ENCODE measurements at places on chromosomes 3 and 15.

GRCh38 chr3:176948151-176948550 is 249.1 kb downstream of the TBL1XR1 start:
- DNase-seq: no peak

DNA sequence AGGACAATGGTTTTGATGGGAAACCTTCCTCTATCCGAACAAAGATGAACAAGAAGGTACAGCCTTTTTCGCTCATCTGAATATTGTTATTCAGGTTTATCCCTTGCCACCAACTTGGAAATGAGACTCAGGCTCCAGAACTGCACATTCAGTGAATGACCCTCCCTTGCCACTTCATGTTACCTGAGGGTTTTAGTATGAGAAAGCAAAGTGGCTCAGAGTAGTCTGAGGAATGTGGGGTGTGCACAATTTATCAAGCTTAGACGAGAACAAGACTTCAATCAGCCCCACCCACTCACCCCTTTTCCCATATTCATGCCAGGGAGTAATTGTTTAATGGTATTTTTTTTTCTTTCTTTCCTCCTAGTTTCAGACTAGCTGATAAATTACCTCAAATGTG is 265.3 kb upstream of the POU1F1 start:
- no peak for DNase-seq

DNA sequence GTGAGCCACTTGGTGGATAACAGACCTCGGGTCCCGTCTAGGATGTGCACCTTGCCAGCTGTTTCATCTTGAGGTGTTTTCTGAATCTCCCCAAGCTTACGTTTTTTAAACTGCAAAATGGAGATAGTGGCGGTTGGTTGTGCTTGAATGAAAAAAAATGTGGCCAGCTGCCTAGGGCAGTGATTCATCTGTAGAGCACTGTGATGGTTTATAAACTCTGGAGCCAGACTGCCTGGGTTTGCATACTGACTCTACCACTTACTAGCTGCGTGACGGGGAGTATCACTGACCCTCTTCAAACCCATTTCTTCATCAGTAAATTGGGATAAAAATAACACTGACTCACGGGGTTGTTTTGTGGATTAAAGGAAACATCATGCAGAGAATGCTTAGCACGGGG is 159.1 kb downstream of the CHL1 start:
- DNase-seq: no peak

DNA sequence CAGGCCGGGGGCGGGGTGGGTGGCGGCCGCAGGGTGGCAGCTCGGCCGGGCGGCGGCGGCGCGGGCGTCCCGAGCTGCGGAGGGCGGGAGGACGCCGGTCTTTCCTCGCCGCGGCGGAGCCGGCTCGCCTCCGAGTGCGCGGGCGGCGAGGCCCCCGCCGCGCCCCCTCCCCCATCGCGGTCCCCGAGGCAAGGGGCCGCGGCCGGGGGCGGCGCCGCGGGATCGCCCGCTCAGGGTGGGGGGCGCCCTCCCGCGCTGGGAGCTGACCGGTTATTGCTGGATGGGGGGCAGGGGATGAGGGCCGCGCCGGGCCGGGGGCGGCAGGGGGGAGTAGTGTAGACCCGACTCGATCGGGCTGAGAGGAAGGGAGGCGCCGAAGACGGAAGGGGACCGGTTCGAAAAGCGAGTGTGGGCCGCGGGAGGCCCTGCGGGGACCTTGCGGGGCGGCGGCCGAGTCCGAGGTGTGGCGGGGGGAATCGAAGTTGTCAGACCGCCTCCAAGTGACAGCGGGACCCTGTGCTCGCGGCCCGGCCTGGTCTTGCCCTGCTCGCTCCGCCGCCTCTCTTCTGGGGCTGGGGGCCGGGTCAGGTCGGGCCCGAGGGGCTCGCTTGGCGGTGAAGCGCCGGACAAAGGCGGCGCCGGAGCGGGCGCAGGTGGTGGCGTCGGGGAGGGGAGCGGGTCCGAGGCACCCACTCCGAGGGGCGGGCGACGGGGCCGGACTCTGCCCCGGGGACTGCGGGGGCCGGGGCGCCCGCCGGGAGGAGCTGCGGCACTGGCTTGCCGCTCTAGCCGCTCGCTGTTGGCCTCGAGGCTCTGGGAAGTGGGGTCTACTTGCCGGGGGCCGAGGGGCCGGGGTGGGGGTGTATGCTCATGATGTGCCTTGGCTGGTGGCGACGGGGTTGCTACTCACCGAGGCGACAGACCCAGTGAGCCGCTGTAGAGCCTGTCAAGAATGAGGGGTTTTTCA is 1.1 kb downstream of the BAHD1 start:
- no peak for DNase-seq

- DNase-seq: no peak
Observed at GRCh38 chr3:54649551-54649950, 278.3 kb downstream of the LRTM1 start.

- DNase-seq: no peak
Observed at GRCh38 chr15:38930851-38931572, 366.4 kb upstream of the RASGRP1 start.

DNA sequence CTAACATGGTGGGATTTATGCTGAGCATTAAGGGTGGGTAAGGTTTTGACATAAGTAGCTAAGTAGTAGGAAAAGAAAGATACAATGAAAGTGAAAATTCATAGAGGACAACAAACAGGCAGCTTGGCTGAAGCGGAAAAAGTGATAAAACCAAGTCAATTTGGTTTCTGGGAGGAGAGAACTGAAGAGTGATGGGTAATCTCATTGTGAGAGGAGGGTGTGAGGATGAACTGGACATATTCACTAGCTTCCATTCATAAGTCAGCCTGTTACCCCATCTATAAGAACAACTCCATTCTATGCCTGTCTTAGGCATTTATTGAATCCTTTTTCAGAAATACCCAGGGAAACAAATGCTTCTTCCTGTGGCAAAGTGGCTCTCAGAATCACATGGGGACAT is 67.1 kb upstream of the BBX start:
- no peak for DNase-seq

DNA sequence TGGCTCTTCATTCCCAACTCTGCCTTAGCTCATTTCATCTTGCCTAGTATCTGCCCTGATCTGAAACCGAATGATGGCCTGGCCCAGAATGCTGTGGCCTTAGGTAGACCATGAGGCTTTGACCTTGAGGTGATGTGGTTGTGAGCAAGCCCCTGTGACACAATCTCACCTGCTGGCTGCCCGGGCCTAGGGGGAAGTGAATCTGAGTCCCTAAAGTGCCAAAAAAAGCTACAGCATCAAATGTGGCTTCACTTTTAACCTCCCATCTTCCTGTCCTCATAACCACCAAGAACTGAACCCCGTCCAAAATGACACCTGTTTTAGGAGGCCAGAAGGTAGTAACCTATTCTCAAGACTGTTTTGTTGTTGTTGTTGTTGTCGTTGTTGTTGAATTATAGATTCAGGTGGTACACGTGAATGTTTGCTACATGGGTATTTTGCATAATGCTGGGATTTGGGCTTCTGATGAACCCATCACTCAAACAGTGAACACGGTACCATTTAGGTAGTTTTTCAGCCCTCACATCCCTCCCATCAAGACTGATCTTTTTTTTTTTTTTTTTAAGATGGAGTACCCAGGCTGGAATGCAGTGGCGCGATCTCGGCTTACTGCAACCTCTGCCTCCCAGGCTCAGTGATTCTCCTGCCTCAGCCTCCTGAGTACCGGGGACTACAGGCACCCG is 54.6 kb downstream of the MCCC1 start:
- no peak for DNase-seq

DNA sequence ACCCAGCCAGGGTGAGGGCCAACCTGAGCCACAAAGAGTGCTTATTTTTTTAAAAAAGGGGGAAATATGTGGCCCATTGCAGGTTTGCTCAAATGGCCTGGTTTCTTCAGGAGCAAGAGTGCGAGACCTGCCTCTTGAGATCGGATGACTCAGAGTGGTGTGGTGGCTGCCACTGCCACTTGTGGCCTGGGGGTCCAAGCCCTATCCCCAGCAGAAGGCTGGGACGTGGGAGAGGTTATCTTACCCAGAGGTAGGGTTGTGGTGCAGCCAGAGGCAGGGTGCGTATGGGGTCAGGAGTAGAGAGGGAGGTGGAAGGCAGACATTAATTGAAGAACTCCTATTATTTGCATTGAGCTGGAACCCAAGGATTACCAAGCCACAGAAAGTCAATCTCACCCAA is 83.2 kb upstream of the SMAD3 start:
- DNase-seq: no peak

- DNase-seq: no peak
Observed at GRCh38 chr3:14857506-14857905, 38.7 kb downstream of the FGD5 start.

DNA sequence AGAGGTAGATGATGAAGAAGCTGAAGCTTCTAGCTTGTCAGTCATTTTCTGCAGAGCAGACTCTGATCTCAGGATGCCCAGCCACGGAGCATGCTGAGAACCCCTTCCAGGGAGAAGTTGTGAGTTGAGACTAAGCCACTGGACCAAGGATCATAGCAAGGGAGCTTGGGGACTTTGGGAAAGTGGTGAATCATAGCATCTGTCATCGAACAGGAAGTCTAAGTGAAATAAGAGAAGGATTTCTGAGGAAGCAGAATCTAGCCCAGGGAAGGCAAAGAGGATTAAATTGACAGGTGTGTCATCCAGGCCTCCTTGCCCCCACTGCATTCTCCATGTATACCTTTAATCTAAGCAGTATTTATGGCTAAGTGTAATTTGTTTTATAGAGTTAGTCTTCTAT is 71.8 kb upstream of the TMEM108 start:
- no peak for DNase-seq

DNA sequence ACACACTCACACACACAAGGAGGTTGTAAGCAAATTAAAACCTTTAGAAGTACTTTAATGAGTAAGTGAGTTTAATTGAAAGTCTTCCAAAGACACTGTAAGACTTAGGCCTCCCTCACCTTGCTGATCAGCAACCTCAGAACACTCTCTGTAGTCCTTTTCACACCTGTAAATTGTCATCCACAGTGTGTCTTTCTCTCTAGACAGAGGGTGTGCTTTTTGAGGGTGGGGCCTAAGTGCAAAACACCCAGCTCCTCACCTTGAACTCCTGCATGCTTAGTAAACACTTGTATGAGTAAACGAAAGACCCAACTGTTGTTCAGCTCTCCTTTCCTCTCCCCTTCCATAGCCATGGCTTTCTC is 183.2 kb upstream of the IL12A start:
- DNase-seq: no peak

GRCh38 chr3:63094642-63095408 is 183.3 kb upstream of the SYNPR start:
- no peak for DNase-seq

GRCh38 chr3:189275852-189276251 is 104.1 kb downstream of the TPRG1 start:
- no peak for DNase-seq

DNA sequence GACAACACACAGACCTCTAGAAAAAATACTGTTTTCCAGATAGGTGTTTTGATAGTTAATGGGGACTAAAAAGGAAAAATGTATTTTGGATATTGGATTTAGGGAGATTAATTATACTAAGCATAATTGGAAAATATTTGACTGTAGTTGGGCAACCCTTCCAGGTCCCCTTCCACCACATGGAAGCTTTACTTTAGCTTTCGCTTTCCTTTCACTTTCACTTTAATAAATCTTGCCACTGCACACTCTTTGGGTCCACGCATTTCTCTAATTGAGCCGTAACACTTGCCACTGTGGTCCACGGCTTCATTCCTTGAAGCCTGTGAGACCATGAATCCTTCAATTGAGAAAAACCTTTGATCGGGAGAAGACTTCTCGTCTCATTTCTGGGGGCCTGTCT is 15.5 kb downstream of the GLDN start:
- DNase-seq: no peak

- DNase-seq: no peak
Observed at GRCh38 chr15:52749258-52749657, 40.9 kb downstream of the ONECUT1 start.

- no peak for DNase-seq
Observed at GRCh38 chr15:66505430-66505811, 295 bp downstream of the ZWILCH start.

- DNase-seq: no peak
Observed at GRCh38 chr3:2098398-2099027, at the start of gene CNTN4. Gene CNTN4 (plus strand): TSS chr3:2098866.

DNA sequence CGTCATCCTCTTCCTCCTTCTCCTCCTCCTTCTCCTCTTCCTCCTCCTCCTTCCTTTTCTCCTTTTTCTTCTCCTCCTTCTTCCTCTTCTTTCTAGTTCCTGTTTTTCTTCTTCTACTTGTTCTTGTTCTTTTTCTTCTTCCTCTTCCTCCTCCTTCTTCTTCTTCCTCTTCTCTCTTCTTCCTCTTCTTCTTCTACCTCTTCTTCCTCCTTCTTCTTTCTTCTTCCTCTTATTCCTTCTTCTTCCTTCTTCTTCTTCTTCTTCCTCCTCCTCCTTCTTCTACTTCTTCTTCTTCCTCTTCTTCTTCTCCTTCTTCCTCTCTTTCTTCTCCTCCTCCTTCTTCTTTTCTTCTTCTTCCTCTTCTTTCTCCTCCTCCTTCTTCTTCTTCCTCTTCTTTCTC is 310.2 kb upstream of the LMCD1 start:
- DNase-seq: no peak

DNA sequence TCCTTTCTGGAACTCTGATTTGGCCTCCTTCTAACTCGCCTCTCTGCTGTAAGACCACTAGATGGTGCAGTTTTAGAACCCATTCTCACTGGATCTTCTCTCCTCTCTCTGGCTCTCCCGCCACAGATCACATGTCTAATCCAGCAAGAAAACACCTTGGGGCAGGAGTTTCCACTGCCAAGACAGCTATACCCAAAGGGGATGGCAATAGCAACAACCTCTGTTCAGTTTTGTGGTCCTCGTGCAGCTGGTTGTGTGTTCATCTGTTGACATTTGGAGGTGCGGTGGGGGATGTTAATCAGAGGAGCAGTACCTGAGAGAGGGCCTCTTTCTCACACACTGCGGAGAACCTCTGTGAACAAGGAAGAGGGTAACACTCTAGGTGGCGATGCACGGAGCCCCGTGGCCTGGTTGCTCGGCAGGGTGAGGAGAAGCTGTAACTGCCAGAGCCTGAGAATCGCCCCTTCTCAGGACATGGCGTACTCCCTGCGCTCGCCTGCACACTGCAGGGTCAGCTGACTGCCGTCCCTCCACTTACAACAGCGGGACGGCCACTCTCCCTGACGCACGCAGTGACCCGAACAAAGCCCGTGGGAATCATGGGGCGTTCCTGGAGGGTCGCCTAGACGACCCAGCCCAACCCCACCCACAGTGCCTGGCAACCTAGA is at the start of gene TEX55:
Gene TEX55 (plus strand): TSS at position 666 of the 668 bp plus-strand sequence. CDS start 25 bp downstream, outside the sequence.
- DNase-seq: no peak

DNA sequence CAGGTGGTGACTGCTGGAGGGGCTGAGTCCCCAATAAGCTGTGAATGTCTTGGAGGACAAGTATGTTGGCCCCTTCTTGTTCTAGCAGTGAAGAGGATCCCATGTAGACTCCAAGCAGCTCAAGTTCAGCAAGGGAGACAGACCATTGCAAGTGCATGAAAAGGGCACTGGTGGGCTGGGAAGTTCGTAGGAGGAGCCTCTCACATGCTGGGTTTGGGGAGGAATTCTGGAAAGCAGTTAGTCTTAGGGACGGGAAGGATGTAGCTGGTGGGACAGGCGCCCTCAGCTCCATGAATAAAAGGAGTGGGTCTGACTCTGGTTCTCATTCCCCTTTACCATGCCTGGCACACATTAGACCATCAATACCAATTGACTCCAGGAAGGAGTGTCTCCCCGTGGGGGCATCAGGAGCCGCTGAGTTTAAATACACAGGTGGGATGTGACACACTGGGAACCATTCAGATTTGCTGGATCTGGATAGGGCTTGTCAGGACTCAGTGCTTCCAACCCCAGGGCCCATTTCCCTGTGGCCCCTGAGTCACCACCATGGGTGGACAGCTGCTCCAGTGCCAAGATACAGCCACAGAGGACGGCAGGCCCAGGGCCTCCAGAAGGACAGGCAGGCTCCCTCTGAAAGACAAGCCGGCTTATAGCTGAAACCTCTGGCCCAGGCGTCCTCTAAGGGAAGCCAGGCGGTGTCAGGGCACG is 552 bp upstream of the XYLB start:
- DNase-seq: no peak

Measured in GDM1 (cell line).